ENCODE measurements at places on chromosomes 5 and 9. TPM values are rescaled to one million over a fixed set of nuclear protein-coding genes. Genes with fewer than 3 reads are reported as not detected.

DNA sequence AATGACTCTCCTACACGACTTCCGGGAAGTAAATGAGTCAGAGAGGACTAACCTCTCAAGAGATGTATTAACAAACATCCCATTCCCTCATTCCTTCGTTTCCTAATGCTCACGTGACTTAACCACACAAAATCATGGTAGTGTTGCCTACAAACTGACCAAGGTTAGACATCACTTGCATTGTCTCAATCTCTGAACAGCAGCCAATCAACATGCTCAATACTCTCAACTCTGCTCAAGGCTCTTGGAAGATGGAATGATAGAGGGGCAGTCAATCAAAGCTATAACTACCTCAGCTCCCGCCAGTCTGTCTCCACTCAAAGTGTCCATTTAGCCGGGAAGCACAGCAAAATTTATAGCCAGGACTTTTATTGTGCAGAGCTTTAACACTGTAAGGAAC is 143.8 kb upstream of the PIK3R1 start:
- no peak for DNase-seq

GRCh38 chr5:148386041-148386440 is 2.3 kb downstream of the FBXO38 start:
- DNase-seq, result no peak

DNA sequence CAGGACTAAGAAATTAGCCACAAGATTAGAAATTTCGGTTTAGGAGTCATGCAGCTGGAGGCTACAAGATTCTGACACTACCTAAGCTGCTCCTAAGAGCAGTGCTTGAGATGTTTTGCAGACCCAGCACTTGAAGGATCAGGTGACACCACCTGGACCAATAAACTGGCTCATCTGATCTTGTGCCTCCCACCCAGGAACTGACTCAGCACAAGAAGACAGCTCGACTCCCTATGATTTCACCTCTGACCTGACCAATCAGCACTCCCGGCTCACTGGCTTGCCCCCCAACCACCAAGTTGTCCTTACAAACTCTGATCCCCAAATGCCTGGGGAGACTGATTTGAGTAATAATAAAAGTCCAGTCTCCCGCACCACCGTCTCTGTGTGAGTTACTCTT is 170.4 kb downstream of the TTC39B start:
- DNase-seq, result no peak

GRCh38 chr9:92680166-92681119 is 10.5 kb upstream of the IPPK start:
- no peak for DNase-seq

DNA sequence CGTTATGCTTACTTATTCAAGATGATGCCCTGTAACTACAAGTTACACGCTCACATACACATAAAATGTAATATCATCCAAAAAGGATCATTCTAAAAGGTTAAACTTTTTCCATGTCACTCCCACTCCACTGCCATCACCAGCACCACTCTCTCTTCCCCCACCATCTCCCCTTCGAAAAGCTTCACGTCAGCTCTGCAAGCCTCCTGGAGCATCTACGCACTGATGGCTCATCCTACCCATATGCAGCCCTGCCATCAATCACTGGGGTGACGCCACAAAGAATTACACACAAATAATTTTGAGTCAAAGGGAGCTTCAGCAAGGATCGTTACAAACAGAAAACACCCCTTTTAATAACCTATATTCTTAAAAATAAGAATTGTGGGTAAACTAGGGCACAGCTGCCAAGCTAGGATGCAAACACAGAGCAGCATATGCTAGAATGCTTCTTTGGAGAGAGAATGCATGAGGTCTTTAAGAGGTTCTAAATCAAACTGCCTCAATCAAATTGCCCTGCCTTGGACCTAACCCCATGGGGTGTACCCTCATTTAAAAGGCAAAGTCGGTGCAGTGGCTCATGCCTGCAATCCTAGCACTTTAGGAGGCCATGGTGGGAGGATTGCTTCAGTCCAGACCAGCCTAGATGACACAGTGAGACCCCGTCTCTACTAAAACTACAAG is 56.1 kb downstream of the SHB start:
- no peak for DNase-seq

GRCh38 chr9:111839387-111839786 is 44.6 kb upstream of the SHOC1 start:
- no peak for DNase-seq

DNA sequence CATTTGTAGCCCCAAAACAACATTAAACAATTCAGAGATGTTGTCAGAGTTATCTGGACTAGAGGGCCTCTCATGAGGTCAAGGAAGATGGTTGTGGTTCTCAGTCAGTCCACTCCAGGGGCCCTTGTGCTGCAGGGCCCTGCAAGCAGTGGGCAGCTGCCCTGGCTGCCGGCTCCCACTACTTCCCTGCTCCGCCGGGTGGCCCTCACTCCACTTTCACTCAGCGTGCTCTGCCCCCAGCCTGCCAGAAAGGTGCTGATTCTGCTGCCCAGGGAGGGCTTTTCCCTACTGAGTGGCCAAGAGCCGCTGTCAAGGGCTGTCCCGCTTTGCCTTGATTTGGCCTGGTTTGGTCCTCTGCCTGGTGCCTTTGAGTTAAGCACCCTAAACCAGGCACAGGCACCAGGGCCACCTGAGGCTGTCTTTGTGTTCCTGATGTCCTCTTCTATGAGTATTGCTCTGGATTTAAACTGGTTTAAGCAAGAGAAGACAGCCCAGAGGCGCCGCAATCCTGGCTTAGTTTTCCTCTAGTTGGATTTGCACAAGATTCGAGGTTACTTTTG is 117.2 kb downstream of the GADD45G start:
- no peak for DNase-seq

- DNase-seq, result no peak
Observed at GRCh38 chr9:134209731-134210311, 45.5 kb upstream of the RNU6ATAC start.

- DNase-seq, result peak; percentile 65
Observed at GRCh38 chr5:41856644-41857491, 13.4 kb downstream of the OXCT1 start.

- no peak for DNase-seq
Observed at GRCh38 chr9:73423891-73424290, 272.2 kb downstream of the ANXA1 start.

DNA sequence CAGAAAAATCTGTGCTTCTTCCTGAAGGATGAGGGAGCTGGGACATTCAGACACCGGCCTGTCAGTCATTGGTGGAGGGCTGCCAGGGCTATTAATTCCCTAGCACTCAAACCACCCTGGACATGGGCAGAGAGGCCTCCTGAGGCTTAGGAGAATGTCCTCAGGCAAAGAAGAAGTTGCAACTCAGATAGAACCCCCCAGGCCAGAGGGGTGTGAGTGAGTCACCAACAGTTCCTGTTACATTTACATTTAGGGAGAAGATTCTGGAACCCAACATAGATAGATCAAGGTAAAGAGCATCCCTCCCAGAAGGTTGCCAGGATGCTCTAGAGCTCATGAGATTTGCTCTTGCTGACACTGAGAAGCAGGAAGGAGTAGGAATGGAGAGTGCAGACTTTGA is 29.2 kb upstream of the SYK start:
- no peak for DNase-seq

DNA sequence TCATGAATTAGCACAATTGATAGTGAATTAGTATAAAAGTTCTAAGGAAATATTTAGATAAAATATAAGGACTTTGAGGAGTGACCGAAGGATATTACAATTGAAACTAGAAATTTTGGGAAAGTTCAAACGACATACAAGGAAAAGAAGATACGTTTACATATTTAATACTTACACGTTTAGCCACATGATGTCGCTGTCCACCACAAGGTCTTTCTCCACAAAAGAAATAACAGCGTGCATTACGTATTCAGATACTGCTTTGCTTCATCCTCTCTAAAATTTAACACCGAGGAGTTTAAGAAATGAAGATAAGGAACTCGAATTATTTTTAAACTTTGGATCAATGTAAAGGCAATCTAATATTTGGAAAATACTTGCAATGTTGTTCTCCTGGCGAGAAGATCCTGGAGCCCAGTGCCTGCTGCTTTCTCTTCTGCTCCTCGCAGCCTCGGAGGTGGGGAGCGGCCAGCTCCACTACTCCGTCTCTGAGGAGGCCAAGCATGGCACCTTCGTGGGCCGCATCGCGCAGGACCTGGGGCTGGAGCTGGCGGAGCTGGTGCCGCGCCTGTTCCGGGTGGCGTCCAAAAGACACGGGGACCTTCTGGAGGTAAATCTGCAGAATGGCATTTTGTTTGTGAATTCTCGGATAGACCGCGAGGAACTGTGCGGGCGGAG is at the start of gene PCDHA3:
Gene PCDHA3 (plus strand): TSS at position 242 of the 678 bp plus-strand sequence.
- DNase-seq, result no peak

DNA sequence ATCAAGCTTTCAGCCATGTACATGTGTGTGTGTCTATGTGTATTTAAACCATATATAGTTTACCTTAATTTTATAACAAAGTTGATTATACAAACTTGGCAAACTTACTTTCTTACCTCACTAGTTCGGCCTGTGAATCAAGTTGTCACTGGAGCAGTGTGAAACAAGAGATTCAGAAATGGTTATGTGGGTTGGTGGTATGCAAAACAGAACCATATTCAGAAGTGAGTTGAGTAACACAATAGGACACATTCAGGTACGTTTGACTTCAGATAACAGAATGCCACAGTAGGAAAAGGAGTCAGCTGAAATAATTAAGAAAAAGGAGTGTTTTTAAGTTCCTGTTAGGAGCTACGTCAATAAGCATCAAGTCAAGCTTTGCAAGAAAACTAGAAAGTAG is 21.5 kb downstream of the XPA start:
- DNase-seq, result no peak

DNA sequence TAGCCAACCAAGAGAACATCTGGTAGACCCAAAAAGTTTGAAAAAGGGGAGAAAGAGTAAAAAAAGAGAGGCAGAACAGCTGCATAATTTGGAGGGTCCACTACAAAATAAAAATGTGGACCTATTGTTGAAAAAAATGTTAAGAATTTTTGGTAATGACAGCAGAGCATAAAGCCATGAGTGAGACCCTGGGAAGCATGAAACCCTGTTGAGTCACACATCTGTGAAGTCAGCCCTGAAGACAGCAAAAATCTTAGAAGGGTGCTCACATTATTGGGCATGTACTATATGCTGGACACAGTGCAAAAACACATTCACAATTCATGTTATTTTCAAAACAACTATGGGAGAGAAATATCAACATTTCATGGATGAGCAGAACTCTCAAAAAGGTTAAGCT is 56.4 kb upstream of the LIFR start:
- DNase-seq, result no peak

DNA sequence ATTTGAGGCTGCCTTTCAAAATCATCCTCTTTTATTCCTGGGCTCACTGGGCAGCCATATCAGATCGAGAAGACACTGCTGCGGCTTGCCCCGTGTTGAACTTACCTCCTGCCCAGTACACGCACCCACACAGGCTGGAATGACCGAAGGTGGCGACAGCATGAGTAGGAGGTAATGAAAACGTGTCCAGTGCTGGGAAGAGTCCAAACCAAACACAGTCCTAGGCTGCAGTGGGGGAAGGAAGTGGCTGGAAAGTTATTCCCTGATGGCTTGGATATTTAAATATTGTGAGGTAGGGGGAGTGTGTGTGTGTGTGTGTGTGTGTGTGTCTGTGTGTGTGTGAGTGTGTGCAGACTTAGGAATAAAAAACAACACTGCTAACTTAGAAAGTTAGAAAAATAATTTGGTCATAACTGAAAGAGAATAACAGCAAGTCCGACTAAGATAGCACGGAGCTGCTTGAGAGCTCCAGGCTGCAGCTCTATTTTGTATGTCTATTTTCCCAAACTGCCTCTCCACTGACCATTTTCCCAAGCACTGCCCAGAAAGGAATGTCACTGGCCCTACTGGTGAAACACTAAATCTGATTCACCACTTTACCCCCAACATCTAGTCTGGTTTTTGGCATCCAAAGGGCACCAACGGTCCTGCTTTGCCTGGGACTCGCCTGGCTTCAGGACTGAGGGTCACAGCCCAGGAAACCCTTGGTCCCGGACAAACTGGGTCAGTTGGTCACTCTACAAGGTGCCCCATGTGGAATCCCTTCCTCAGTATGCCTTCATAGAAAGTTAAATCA is 41.2 kb downstream of the ANKH start:
- no peak for DNase-seq

DNA sequence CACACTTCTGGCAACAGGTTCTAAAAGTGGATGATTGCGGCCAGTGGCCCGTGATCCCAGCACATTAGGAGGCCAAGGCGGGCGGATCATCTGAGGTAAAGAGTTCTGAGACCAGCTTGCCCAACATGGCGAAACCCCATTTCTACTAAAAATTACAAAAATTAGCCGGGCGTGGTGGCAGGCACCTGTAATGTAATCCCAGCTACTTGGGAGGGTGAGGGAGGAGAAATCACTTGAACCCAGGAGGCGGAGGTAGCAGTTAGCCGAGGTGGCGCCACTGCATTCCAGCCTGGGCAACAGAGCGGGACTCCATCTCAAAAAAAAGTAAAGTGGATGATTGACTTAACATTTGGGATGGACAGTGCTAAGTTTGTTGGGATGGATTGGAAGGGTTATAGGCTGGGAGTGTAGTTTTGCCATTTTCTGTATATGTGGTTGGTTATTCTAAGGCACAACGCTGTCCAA is 3.4 kb downstream of the MATR3 start:
- no peak for DNase-seq

DNA sequence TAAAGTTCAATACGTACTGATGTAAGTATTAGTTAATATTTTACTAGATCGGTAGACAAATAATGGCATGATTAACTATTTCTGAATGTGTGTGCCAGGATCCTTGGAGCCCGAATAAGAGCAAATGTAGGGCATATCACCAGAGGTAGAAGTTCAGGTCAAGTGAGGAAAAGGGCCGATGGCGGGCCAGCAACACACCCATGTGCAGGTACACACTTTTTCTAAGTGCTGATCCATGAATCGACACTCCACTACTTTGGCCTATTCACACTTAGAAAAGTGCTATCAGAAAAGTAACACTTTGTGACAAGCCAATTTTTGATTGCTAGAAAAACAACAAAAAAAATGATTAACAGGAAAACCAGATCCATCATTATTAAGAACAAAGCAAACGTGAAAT is 150.3 kb downstream of the AUH start:
- peak; percentile 80 for DNase-seq

DNA sequence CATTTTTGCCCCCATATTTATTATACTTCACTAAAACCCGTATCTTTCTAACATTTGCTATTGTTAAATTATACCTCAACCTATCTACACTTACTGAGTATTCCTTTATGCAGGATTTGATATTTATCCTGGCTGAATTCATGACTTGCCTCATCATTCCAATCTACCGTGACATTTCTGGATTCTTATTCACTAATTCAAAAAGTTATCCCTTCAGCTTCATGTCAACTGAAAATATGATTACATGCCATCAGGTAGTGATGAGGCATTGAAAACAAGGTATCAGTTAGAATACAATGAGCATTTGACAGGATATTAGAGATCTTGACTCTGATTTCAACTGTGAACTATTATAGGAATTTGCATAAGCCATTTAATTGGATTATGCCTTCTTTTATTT is 2171.9 kb upstream of the WWC1 start:
- no peak for DNase-seq

GRCh38 chr9:19424176-19424779 is 15.5 kb downstream of the ACER2 start:
- no peak for DNase-seq

Gene SLC31A2
- 7.5 TPM for total RNA-seq

Gene TTC23L
- total RNA-seq, result 1.6 TPM

Gene BTNL8
- 47.3 TPM for total RNA-seq

Gene FBXW5
- total RNA-seq, result 144 TPM
